ENCODE measurements at places on chromosomes 16 and 17.
A peak's percentile ranks its signal among the peaks of the same experiment; 100 is the strongest.

GRCh38 chr16:67158637-67159600, 790 bp downstream of the TRADD start:
- peak; percentile 36 for DNase-seq

- no peak for DNase-seq
These were observed 951 bp downstream of the GPS1 start for GRCh38 chr17:82052638-82053059.

DNA sequence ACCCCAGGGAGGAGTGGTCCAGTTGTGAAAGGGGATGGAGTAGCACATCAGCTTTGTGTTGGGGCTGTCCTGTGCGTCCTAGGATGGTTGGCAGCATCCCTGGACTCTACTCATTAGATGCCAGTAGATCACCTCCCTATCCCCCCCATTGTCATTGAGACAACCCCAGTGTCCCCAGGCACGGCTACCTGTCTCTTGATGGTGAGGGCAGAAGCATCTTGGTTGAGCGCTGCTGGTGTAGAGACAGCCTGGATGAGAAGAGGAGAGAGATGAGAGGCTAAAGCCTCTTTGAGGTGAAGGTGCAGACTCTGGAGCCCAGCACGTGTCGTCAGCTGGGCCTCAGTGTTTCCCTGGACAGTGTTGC, 55.4 kb downstream of the TNFRSF13B start:
- no peak for DNase-seq

DNA sequence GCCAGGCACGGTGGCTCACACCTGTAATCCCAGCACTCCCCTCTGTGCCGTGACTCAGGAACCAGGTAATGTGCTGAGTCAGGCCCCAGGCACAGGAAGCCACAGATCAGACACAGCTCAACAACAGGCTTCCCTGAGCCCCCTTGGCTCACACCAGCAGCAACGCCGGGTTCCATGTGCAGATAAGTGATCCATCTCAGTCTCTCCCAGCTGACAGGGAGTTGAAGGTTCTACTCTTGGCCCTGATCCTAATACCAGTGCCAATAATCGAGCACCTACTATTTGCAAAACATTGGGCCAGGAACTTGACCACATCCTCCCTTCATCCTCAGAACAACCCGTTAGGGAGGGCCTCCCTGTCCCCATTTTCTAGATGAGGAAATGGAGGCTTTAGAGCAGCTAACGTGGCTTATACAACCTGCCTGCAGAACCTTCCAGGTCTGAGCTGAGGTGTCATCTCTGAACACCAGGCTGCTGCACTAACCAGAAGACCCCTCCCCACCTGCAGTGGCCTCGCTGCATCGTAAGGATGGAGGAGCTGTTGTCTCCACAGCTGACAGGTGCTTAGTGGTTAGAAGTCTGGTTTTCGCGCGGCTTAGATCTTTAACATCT, 64.8 kb upstream of the AMZ2 start:
- DNase-seq, result no peak

GRCh38 chr16:66344533-66345145, 21.9 kb upstream of the CDH5 start:
- DNase-seq, result peak; percentile 40

- peak; percentile 41 for DNase-seq
These were observed 20.4 kb downstream of the RAI1 start for GRCh38 chr17:17701658-17702057.

DNA sequence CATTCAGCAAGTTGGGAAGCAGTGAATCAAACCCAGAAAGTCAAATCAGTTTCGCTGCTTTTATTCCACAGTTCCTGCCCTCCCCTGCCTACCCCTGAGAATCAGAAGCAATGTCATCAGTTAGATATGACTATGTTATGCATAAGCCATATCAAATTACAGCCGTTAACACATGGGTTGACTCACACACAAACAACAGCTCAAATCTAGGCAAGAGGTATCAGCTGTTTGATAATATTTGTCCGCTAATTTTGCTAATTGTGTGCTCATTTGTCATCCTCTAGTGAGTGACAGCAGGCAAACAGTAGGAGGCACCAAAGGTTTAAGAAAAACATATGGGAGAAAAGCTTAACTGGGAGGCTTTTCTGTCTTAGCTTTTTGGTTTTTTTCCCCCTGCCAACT, 327.4 kb upstream of the CCL2 start:
- DNase-seq, result peak; percentile 71

GRCh38 chr17:81436294-81436849, 41.1 kb downstream of the BAHCC1 start:
- no peak for DNase-seq

GRCh38 chr16:3494386-3494973, 809 bp downstream of the C16orf90 start:
- no peak for DNase-seq

GRCh38 chr16:57128771-57129389, 36.5 kb downstream of the CPNE2 start:
- no peak for DNase-seq

GRCh38 chr16:85027958-85028684, 526 bp downstream of the KIAA0513 start:
- no peak for DNase-seq

DNA sequence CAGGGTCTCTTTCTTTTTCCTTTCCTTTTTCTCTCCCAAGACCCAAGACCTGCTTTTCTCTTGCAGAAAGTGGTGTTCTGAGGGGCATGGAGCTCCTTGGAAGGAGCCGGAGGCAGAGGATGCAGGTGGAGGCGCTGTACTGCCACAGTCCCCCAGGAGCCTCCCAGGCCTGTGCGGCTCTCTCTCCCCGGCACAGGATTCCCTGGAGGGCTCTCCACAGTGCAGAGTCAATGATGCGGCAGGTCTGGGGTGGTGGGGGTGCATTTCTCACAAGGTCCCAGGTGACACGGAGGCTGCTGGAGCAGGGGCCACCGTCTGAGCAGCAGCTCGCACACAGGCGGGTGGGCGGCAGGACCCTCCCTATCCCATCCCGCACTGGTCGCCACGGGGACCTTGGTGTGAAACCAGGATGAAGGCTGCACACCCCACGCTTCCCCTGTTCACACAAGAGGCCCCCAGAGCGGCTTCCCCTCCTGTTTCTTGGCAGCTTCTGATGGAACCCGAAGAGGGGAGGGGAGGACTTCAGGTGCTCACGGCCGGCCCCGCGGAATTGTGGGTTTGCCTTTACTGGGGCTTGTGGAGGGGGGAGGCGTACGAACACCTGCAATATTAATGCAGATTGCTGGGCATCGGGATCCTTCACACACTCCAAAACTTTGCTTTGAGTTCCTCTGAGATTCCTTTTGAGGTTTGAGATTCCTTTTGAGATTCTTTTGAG, 186.9 kb downstream of the ENGASE start:
- DNase-seq, result no peak

- no peak for DNase-seq
These were observed 17.1 kb downstream of the LIG3 start for GRCh38 chr17:34997355-34997862.
